ENCODE measurements at places on chromosomes 1 and 21.

DNA sequence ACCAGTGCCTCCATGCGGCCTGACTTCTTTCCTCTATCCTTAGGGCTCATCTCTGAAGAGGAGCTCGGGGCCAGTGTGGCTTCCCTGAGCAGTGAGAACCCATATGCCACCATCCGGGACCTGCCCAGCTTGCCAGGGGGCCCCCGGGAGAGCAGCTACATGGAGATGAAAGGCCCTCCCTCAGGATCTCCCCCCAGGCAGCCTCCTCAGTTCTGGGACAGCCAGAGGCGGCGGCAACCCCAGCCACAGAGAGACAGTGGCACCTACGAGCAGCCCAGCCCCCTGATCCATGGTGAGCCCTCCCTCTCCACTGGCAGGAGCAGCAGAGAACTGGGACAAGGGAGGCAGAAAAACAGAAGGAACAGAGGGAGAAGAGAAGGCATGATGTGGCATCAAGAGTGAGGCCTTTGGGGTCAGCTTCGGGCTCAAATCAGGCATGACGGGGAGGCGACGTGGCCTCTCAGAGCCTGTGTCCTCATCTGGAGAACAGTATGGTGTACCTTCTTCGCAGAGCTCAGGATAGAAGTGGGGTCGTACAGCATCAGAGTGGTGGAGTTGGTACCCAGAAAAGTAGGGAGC, 6.5 kb upstream of the LRRC71 start:
- no peak for DNase-seq

DNA sequence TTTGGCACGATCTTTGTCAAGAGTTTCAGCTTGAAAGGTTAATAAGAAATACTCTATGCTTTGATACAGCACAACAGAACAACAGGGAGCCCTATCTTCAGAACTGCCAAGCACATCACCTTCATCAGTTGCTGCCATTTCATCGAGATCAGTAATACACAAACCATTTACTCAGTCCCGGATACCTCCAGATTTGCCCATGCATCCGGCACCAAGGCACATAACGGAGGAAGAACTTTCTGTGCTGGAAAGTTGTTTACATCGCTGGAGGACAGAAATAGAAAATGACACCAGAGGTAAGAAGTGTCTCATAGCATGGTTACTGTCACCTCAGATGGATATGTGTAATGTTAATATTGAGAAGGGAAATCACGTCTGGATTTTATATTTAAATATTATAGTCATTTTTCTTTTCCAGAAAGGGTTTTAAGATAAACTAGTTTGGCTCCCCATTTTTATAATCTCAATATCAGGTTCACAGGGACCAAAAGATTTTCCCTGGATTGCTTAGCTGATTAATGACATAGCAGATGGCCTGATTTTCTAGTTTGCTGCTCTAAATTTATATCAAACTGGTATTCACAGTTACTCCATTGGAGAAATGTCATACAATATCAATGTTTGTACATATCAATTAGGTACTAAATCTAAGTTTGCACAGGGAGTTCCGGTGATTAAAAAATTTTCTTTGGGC, 97.3 kb downstream of the USP25 start:
- no peak for DNase-seq

- DNase-seq, result no peak
These were observed 230.7 kb downstream of the TOMM20 start for GRCh38 chr1:234897754-234898454.

GRCh38 chr1:209774592-209774991, 9.8 kb downstream of the C1orf74 start:
- no peak for DNase-seq

GRCh38 chr1:233440951-233441401, 113.5 kb downstream of the MAP3K21 start:
- DNase-seq, result no peak

GRCh38 chr1:13556224-13556764, 27.3 kb upstream of the PDPN start:
- DNase-seq, result no peak

All from brain pericyte (primary cell).